ENCODE measurements at places on chromosomes 6 and 20.

DNA sequence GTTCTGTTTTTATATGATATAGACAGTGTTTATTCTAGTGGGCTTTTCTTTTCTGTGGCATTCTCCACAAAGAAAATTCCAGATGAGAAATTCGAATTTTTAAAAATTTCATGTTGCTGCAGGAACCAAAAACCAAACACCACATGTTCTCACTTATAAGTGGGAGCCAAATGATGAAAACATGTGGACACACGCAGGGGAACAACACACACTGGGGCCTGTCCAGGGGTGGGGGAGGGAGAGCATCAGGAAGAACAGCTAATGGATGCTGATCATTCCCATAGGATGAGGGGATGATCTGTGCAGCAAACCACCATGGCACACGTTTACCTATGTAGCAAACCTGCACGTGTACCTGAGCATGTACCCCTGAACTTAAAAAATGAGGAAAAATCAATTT, 499.0 kb upstream of the SLC35B3 start:
- DNase-seq: no peak

DNA sequence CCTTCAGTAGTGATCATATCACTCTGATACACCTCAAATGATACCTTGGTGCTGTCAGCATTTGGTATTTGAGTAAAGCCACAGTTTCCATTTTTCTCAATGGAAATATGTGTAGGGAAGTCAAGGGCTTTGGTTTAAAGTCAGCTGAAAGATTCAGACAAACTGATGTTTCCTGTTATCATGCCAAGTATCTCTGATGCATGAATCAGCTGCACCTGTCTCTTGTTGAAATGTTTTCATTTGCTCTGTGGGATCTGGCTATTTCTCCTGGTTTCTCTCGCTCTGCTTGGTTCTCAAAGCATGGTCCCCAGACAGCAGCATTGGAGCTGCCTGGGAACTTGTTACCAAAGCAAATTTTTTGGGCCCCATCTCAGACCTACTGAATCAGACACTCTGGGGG, 23.5 kb downstream of the ZFP64 start:
- no peak for DNase-seq

GRCh38 chr6:170047823-170048222, 243.1 kb downstream of the DLL1 start:
- no peak for DNase-seq

DNA sequence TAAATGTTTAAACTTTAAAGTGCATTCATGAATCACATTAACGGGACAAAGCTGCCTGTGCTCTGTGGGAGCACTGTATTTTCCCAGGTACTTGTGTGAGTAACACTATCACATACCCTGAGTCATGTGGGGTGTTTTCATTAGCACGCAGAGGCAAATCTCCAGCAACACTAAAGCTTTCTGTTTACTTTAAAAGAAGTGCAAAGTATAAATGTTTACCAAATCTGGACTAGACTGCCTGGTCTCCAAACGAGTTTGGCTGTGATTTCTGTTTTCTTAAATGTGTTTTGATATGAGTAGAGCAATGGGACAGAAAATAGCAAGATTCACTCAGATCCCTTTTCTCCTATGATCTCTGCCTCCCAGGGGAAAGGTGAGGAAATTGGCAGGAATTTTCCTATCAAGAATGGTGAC, 28.8 kb upstream of the RIPPLY2 start:
- DNase-seq: no peak

- no peak for DNase-seq
Observed at GRCh38 chr20:34979366-34980153, 23.9 kb downstream of the MYH7B start.

DNA sequence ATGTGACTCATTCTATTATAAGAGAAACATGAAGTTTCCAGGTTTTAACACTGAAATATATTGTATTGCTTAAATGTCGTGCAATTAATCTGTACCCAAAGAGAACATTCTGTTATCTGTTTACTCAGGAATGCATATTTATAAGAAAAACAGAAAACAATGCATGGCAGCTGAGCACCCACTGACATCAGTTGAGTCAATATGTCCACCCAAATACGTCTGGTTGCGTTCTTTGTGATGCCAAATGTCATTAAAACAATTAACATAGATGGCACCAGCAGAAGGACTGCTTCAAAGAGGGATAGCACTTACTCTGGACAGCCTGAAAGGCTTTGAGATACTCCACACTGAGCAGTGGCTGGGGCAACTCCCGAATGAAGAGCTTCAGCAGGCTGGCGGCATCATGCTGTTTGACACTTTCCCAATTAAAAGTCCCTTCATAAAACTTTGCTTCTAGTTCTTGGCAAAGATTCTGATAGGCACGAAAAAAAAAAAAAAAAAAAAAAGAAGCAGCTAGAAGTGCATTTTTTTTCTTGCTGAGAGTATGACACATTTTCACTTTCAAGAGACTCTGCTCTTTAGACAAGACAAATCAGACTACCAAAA, 102.3 kb downstream of the ARHGAP18 start:
- no peak for DNase-seq

DNA sequence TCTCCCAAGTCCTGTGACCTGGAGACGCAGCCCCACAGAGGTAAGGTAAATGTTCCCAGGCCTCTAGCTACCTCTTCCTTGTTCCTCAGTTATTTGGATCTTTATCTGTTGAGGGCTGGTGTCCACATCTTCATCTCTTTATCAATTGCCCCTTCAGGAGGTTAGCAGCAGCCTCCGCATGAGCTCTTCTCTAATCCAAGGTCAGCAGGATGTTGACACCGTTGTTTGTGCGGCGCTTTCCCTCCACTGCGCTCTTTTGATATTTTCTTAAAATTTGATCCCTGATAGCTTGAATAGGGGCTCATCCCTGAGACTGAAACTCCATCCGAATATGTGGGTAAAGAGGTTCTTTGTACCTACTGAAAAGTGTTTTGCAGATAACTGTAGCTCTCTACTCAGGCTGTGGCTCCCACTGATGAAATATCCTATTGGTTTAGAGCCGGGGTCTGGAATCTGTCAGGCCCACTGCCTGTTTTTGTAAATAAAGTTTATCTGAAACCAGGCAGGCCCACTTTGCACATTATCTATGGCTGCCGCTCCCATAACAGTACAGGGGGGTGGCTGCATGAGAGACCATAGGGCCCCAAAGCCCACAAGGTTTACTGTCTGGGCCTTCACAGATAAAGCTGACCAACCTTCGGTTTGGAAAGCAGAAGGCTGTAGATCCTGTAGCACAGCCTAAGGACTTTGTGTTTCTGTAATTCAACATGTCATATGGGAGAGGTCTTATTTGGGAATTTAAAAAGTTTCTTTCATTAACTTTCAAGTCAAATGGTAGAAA, 362.6 kb downstream of the QKI start:
- no peak for DNase-seq

- peak; percentile 58 for DNase-seq
Observed at GRCh38 chr6:33298773-33299236, at the start of gene RGL2. TSS of gene RGL2 (minus strand) at chr6:33298942. CDS start at chr6:33298610, 332 bp downstream.

- no peak for DNase-seq
Observed at GRCh38 chr6:37620519-37620918, 77.2 kb downstream of the MDGA1 start.

DNA sequence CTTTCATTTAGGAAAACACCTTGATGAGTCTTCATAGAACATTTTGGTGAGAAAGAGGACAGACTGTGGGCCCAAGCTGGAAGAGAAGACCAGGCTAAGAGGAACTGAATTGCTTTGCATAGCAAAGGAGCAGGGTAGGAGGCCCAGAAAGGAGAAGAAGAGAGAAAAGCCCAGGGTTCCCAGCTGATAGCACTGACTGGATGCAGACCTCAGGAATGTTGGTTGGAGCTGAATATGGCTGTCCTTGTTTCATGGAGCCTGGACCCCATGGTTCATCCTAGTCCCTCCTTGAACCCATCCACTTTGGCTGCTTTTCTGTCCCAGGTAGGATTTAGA, 18.0 kb upstream of the ZFAND3 start:
- DNase-seq: no peak

DNA sequence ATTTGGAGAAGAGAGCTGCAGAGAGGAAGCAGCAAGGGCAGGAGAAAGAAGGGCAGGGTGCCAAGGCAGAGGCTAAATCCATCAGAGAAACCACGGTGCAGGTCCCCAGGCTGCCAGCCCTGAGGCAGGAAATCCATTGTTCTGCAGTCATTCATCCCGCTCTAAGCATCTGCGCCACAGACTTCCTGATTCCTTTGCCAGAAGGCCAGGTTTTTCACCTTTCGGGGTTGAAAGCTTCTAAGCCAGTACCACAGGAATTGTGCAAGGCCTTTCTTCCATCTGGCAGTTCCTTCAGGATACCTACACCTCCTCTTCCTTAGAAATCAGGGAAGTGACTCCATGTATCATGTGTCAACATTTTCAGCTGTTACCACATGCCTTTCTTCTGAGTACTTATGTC, 45.6 kb downstream of the ADGRF5 start:
- DNase-seq: no peak

DNA sequence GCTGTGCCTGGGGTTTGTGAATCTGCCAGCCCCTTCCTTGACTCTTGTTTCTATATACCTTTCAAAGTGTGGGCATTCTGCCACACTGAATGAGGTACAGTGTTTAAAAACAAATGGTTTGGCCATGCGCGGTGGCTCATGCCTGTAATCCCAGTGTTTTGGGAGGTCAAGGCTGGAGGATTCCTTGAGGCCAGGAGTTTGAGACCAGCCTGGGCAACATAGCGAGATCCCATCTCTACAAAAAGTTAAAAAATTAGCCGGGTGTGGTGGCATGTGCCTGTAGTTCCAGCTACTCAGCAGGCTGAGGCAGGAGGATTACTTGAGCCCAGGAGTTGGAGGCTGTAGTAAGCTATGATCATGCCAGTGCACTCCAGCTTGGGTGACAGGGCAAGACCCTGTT, 5.8 kb downstream of the FAM83D start:
- no peak for DNase-seq

- DNase-seq: no peak
Observed at GRCh38 chr6:119147101-119148053, 68.9 kb upstream of the FAM184A start.

DNA sequence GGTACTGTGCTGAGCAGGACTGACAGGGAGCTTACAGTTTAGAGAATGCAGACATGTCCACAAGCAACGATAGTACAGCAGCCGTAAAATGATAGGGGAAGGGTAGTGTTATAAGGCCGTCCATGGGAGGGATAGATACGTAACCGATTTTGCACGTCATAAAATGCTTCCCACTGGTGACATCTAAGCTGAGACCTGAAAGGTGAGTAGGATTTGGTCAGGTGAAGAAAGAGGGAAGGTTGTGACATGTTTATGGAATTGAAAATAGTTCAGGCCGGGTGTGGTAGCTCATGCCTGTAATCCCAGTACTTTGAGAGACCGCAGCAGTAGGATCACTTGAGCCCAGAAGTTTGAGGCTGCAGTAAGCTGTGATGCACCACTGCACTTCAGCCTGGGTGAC, 25.6 kb downstream of the SNX9 start:
- no peak for DNase-seq

DNA sequence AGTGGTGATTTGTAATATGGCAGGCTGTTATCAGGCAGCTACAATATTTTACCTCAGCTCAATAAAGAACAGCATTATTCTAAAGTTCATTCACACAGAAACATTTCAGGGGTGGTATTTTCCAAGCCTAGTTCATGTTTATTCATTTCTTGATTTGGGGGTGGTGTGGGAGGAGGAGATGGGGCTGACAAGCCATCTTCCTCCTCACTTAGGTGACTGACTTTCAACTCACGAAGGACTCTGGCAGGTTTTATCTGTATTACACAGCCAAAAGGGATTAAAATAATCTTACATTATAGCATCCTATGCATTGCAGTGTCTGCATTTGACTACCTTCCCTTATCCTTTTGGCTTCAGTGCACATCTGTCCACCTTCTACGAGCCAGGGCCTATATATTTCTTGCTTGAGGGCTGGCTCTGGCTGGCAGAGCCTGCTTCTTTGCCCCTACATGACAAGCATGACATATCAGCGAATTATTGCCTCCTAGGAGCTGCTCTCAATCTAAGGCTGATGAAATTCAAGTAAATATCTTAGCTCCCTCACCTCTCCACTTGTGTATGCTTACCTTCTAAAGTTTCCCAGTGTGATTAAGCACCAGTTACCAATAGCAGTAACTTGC, 20.0 kb downstream of the KHDRBS2 start:
- DNase-seq: no peak

- no peak for DNase-seq
Observed at GRCh38 chr6:15476631-15477380, 186.0 kb downstream of the DTNBP1 start.

GRCh38 chr20:1538655-1539054, 18.9 kb downstream of the SIRPD start:
- no peak for DNase-seq

GRCh38 chr6:13987400-13987865, 62.7 kb downstream of the RNF182 start:
- no peak for DNase-seq

DNA sequence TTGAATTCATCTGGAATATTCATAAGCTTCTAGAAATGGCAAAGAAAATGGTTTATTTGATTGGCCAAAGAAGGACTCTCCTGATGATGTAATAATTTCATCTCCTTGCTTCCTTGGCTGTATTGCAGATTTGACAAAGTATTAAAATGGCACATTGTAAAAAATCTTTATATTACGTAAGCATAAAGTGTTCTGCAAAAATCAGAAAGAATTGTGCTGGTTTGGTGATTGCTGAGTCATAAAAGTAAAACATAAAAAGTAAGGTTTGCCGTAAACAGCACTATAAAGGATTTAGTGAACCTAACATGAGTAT, 255.9 kb upstream of the RREB1 start:
- no peak for DNase-seq

GRCh38 chr6:26322645-26323482, 42.1 kb upstream of the BTN3A2 start:
- DNase-seq: no peak

DNA sequence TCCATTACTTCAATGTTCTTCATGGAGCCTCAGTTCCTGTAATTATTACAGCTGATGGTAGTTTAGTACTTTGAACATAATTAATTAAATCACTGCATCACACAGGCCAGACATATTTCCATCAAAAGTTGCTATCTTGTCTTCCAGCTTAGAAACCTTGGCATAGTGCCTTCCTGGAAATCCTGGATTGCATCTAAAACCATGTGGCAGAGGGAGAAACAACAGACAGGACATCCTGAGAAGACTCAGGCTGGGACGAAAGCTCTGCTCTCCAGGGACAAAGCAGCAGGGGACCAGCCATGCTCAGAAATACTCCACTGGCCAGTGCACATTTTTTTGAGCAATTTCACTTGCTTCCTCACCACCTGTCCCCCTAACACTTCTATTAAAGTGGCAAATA, 55.3 kb downstream of the TBX18 start:
- DNase-seq: no peak

- DNase-seq: no peak
Observed at GRCh38 chr20:64149809-64150560, 14.3 kb upstream of the MYT1 start.

DNA sequence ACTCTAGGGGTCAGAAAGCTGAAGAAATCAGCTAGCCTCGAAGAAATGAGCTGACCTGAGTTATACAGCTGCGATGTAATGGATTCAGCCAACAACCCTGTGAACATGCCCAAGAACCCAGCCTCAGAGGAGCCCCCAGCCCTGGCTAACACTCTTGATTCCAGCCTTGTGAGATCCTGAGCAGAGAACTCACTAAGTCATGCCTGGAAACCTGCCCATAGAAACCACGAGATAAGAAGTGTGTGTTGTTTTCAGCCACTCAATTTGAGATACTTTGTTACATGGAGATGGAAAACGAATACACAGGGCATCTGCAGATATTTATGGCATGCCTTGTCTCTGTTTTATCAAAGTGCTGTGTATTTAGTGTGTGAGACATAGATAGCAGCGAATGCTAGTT, 265.2 kb downstream of the QKI start:
- DNase-seq: no peak

GRCh38 chr6:37709250-37709931, 11.7 kb upstream of the MDGA1 start:
- no peak for DNase-seq

GRCh38 chr20:21704408-21705385, 767 bp upstream of the PAX1 start:
- DNase-seq: no peak

All from CD8-positive, alpha-beta memory T cell (primary cell).